ENCODE measurements at places on chromosomes 4 and X.

DNA sequence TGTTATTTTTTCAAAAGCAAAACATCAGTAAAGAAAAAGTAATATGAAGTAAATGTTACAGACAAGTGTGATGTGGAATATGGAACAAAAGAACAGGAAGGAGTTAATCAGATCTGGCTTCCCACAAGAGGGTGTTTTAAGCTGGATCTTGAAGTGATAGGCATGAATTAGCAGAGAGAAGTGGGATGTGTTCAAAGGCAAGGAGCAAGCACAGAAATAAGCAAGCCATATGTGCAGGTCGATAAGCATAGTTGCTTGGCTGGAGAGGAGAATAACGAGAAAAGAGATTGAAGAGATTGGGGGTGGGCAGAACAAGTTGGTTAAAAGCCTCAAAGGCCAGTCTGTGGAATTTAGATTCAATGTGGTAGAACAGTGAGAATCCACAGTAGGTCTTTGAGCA is 60.9 kb upstream of the PRPS1 start:
- no peak for DNase-seq

DNA sequence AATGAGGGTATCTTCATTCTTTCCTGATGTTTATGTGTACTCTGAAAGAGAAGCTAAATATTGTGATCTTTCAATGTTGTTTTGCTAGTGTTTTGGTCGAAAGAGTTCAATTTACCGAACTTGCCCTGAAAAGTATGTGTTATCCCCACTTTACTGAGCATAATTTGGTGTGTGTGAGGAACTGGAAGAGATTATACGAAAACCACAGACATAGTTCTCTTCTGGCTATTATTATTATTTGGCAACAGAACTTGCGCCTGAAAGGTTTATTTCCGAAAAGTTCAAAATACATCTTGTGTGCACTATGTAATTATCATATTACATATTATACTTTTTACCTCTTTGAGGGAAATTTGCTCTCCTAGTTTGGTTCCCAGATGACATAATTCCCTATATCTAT is 232.5 kb upstream of the INTU start:
- DNase-seq = no peak

- DNase-seq = no peak
These were observed 43.2 kb upstream of the GRIA3 start for GRCh38 chrX:123140904-123141303.

DNA sequence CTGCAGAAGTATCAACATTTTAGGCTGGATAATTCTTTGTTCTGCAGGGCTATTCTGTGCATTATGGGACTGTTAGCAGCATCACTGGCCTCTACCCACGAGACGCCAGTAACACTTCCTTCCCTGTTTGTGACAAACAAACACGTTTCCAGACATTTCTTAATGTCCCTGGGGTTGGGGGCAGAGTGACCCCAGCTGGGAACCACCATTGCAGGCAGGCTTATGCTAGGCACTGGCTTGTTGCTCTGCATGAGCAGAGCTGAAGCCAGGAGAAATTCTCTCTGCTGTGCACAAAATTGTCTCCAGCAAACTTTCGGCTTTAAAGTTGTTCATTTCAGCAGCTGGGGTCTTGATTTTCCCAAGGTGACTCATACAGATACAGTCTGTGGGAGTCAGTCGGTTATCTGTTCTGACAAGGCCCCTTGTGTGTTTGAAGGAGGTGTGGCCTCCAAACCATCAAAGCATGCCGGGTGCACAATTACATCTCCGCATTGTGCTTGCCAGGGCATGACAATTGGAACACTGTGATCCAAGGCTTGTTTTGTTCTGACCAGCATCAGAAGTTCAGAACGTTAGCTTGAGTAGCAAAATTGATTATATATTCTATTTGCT is 156.4 kb upstream of the BOD1L1 start:
- peak; percentile 20 for DNase-seq

GRCh38 chr4:137310166-137310565 is 222.1 kb downstream of the PCDH18 start:
- DNase-seq = peak; percentile 30

GRCh38 chrX:97308171-97308570 is 424.5 kb downstream of the RPA4 start:
- DNase-seq = peak; percentile 20

GRCh38 chr4:42498040-42498439 is 100.8 kb downstream of the SHISA3 start:
- no peak for DNase-seq

GRCh38 chr4:116010923-116011322 is 897.5 kb upstream of the NDST4 start:
- DNase-seq = no peak

GRCh38 chr4:8394806-8395205 is 45.7 kb downstream of the ACOX3 start:
- no peak for DNase-seq

DNA sequence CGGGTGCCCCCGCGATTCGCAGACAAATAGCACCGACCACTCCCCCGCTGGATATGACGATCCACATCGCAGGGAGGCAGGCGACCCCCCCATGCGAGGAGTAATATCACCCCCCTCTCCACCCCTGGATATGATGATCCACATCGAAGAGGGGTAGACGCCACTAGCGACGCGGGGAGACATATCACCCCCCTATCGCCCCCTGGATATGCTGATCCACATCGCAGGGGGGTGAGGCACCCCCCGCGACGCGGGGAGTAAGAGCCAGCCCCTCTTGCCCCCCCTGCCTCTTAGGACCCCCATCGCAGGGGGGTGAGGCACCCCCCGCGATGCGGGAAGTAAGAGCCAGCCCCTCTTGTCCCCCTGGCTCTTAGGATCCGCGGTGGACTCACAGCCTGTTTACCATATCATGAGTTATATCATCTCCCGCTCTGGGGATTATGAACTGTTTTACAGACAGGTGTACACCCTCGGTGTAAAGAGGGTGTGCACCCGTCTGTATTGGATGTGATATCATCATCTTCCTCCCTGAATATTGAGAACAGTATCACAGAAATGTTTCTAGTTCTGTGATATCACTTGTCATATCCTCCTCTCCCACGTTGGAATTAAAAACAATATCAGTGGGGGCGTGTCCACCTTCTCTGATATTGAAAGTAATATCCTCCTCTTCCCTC is 22.7 kb upstream of the DRD5 start:
- no peak for DNase-seq

GRCh38 chr4:116401293-116401692 is 684.1 kb downstream of the TRAM1L1 start:
- no peak for DNase-seq

GRCh38 chr4:182212211-182212761 is 30.9 kb upstream of the TENM3 start:
- DNase-seq = peak; percentile 96

DNA sequence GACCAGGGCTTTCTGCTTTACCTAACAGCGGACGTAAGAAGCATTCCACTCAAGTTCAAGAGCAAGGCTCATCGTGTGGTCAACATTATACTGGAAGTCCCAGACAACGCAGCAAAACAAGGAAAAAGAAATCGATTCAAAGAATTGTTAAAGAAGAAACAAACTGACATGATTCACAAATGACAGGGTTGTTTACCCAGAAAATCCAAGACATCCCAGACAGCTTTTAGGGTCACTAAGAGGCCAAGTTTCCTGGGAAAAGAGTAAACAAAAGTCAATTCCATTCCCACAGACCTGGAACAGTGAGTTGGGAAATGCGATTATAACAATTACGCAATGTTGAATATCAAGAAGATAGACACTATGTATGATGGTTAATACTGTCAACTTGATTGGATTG is 21.5 kb upstream of the HTRA3 start:
- peak; percentile 74 for DNase-seq

- DNase-seq = peak; percentile 94
These were observed at the start of gene SLC10A3 for GRCh38 chrX:154490414-154491083. Gene SLC10A3, minus strand, starts transcription at chrX:154490629. Its CDS starts 1,689 bp downstream, at chrX:154488940.

- DNase-seq = peak; percentile 69
These were observed 19.5 kb downstream of the NSUN7 start for GRCh38 chr4:40769266-40769665.

DNA sequence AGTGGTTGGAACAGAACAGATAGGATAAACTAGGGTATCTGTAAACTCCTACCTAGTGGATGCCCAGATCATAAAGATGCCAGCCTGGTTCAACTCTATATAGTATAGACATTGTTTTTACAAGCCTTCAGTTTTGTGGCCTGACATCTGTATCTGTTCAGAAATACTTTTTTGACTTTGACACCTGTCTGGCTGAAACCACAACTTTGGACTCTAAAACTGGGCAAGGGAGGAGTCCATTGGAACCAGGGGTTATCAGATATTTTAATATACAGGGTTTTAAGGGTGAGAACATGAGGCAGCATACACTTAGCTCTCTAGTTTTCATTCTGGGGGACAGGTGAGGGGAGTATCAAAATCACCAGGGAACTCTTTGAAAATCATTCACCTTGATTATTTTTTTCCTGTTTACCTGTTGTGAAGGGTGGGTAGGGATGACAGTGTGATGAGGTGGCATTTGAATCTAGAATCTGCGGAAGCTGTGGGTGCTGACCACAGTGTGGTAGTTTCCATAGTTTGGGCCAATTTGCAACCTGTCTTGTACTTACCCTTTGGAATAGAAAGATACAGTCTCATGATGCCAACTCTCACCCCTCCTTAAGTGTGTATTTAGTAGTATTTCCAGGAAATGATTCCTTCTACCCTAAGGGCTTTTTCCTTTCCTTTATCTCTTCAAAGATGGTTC is 20.6 kb downstream of the GAB1 start:
- no peak for DNase-seq

GRCh38 chr4:76449362-76449767 is 14.3 kb downstream of the SHROOM3 start:
- DNase-seq = peak; percentile 42

DNA sequence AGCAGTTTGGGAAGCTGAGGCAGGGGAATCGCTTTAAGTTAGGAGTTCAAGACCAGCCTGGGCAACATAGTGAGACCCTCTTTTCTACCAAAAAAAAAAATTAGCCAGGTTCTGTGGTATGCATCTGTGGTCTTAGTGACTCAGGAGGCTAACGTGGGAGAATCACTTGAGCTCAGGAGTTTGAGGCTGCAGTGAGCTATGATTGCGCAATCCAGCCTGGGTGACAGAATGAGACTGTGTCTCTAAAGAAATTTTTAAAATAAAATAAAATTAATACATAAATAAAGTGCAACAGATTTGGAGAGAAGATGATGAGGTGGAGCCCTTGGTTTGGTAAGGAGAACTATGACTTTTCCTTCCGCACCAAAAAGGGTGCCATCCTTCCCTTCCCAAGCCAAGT is 436.9 kb downstream of the NLGN4X start:
- no peak for DNase-seq

DNA sequence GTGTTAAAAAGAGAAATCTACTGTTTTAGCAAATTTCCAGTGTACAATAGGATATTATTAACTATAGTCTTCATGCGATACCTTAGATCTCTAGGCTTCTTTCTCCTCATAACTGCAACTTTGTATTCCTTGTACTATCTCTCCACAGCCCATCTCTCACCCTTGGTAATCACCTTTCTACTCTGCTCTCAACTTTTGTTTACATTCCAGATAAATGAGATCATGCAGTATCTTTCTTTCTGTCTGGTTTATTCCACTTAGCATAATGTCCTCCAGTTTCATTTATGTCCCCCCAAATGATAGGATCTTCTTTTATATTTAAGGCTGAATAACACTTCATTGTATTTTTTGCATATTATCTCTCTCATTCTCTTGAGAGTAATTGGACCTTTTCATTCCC is 165.5 kb downstream of the HS3ST1 start:
- no peak for DNase-seq

- DNase-seq = peak; percentile 47
These were observed 2440.0 kb downstream of the PCDH7 start for GRCh38 chr4:33160126-33160525.

DNA sequence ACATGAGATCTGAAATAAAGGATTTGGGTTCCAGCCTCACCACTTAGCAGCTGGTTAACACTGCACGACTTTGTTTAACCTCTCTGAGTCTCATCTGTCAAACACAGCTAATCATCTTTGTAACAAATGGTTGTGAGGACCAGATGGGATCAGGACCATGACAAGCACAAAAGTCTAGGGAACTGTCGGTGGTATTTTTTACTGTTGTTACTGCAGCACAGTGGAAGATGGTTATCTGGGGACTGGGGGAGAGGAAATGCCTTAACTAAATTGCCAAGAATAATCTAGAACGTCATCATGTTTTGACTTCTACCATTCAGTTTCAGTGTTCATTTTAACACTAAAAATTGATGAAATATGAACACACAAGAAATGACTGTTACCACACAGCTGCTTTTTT is 99.5 kb downstream of the ADGRA3 start:
- peak; percentile 57 for DNase-seq

DNA sequence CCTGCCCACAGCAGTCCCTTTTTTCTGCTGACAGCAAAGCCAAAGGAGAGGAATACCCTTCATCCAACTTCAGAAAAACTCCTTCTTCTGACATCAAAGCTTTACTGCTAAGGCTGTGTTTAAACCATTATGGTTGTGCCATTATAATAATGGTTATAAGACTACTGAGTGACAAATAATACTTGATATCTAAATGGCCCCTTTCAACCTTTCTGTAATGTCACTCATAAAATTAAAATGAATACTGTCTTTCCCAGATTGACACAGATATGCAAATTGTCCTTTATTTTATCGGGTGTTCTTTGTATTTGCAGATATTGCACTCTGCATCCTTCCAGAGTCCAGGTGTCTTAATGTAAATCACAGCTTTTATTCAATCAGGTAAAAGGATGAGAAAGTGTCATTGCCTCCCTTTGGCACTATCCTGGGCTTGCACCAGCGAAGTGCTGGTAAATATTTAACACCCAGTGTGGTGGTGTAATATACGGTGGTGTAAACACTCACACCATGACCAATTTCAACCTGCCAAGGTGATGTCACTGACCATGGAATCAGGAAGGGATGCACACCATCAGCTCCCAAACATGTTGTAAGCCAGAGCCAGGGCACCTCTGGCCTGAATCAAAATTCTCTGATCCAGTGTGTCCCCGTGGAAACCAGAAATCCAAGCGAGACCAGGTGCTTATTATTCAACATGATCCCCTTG is 139.4 kb upstream of the TENM3 start:
- no peak for DNase-seq

DNA sequence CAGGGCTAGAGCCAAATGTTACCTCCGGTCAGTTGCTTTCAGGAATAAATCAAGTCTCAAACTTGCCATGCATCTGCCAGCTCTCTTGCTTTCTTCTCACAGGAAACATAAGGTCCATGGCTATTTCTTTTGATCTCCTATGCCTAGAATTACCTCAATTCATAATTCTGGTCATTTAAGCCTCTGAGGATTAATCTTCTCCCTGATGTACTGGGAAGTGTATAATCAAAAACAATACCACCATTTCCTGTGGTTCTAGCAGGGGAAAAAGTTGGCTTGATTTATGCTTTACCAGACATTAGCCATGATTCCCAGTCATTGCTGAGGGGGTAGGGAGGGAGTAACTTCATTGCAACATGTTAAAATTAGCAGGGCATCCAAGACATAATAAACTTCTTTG is 268.7 kb upstream of the EMCN start:
- no peak for DNase-seq

- DNase-seq = peak; percentile 51
These were observed 67.5 kb downstream of the TBL1X start for GRCh38 chrX:9532349-9532748.

GRCh38 chr4:179747218-179747910 is 2305.1 kb upstream of the AGA start:
- DNase-seq = no peak

GRCh38 chr4:75567725-75568124 is 11.9 kb downstream of the ODAPH start:
- DNase-seq = no peak
